ENCODE measurements at places on chromosomes 11 and 22. TPM values are rescaled to one million over a fixed set of nuclear protein-coding genes. Genes with fewer than 3 reads are reported as not detected.

ACR gene
- not detected for total RNA-seq

GRCh38 chr11:22555881-22556280 lies 69.7 kb downstream of the FANCF start:
- peak; percentile 81 for DNase-seq

DNA sequence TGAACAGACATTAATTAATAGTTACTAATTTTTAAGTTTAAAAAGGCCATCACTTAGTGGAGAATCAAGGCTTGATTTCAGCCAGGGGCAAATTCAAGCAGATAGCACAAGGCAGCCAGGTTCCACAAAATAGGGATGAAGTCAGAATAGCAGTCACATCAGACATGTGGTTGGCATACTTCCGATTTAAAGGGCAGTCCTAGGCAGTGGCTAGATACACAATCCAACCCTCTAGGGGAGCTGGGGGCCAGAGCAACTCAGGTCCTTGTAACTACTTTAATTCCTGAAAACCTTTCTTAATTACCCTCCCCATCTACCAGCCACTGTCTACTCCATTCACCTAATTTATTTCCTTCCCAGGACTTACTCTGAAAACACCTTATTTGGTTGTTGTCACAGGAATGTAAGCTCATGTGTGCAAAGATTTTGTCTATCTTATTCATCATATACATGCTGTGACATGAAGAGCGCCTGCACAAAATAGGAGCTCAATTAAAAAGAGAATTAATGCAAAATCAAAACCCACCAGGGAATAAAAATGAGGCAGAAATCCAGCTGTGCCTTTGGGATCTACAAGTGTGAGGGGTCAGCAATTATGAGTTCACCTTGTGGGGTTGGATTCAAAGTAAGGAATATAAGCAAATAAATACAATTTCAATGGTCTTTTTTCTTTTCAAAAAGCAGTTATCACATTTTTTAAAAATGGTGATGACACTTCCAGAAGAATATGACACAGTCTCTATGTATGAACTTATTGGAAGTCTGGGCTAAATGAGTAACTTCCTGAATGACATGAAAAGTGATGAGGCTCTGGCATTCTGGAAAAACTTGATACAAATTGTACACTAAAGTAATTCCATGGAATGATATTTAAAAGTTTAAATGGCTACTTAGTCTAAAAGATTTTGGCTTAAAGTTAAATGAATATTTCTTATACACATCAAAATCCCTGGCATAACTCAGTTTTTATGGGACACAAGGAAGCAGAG lies 53.8 kb downstream of the COPB1 start:
- DNase-seq, result peak; percentile 69

GRCh38 chr11:120281143-120281795 lies 41.3 kb downstream of the POU2F3 start:
- peak; percentile 59 for DNase-seq

GRCh38 chr11:86091566-86091965 lies 22.7 kb upstream of the PICALM start:
- DNase-seq, result peak; percentile 88

Data from M059J (cell line).